ENCODE measurements at places on chromosomes 1 and 21. TPM values are rescaled to one million over a fixed set of nuclear protein-coding genes. Genes with fewer than 3 reads are reported as not detected.

GRCh38 chr1:97304366-97304765, 582.8 kb downstream of the PTBP2 start:
- no peak for DNase-seq

- DNase-seq = peak; percentile 89
Observed at GRCh38 chr1:231612393-231613089, 14.0 kb upstream of the DISC1 start.

DNA sequence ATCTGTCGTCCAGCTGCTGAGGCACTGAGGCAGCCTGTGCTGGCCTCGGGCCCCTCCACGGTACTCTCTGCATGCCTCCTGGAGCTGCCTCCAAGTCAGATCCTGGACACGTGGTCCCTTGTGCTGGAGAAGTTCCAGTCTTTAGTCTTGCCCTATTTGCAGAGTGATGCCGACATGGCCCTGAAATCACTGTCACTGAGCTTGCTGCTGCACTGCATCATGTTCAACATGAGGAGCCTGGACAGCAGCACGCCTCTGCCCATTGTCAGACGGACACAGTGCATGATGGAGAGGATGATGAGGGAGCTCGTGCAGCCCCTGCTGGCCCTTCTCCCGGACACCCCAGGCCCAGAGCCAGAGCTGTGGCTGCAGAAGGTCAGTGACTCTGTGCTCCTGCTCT, 10.0 kb downstream of the URB2 start:
- no peak for DNase-seq

DNA sequence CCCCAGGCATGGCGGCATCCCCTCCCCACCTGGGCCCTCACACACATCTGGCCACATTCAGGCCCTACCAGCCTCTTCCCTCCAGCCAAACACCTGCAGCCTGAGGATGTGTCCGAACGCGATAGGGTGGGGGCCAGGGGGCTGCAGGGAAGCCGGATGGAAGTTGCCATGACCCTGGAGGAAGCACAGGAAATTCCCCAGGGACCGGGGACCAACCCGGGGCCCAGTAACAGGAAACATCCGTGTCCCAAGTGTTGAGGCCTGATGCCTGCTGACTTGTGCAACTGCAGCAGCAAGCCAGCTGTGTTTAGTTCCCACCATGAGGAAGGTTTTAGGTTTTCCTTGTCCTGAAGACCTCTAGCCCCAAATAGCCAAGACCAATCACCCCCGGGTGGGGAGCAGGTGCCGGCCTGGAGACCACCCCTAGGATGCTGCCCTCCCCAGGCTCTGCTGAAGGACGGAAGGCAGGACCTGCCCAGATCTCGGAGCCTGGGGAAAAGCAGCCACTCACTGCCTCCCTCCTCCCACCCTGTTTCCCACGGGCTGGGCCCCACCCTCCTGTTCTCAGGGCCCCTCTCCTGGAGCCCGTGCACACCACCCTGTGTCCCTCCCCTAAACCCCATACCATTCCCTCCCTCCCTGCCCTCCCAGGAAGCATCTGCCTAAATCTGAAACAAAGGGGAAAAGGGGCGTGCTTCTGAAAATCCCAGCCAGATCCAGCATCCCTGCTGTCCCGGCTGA, 29.8 kb downstream of the MEGF6 start:
- DNase-seq = no peak

GRCh38 chr21:25872271-25872670, 137.5 kb downstream of the GABPA start:
- DNase-seq = no peak

- DNase-seq = no peak
Observed at GRCh38 chr1:62476525-62477219, 39.8 kb downstream of the USP1 start.

DNA sequence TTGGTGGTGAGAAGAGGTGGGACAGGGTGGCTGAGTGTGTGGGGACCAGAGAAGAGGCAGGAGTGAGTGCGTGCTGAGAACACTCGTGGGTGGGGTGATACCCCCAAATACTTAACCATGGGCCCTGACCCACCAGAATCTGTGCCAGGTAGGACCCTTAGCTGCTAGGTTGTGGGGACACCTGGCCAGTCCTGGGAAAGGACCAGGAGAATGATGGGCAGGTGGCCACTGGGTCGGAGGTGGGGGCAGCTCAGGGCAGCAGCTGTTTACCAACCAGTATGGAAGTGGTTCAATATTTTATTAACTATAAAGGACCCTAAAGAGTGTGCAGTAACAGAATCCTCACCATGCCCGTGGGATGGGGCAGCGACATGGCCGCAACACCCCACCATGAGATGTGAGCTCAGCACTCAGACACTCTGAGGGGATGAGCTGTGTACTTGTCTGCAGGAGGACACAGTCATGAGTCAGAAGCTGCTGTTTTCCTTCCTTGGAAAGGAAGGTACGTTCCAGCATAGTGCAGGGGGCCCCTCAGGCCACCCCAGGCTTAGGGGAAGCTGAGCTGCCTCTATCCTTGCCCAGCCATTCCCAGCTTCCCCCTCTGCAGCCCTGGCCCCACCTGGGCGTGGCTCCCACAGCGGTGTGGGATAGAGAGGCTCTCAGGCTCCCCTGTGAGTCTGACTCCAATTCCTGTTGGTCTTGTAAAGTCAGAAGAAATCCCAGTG, 25.4 kb downstream of the TEX35 start:
- DNase-seq = no peak

- no peak for DNase-seq
Observed at GRCh38 chr1:99748419-99748818, 18.0 kb downstream of the FRRS1 start.

- DNase-seq = no peak
Observed at GRCh38 chr1:109821221-109821669, 57.5 kb upstream of the EPS8L3 start.

GRCh38 chr1:248906753-248907661, 972 bp downstream of the PGBD2 start:
- no peak for DNase-seq

DNA sequence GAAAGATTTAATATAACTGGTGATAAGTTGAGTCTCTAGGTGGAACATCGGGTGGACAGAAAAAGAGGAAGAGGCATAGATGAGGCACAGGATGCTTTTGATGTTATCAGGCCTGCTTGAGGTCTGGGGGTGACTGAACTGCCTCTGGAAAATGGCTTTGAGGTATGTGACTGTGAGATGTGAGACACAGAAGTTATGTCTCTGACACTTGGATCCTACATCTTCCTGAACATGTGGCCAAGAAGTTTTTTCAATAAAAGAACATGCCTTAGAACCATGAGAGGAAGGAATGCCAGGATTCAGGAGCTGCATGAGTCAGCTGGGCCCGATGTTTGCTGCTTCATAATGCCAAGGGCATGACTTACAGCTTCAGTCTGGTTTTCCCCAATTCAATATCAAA, 11.5 kb upstream of the AIM2 start:
- no peak for DNase-seq

TLCD4 gene
- total RNA-seq = not detected

SLC6A17 gene
- not detected for total RNA-seq

Data from activated CD4-positive, alpha-beta T cell treated with anti-CD3 and anti-CD28 coated beads, Interleukin-2, amount 10 ng/mL, durations not matched to agents 24 days and 14 days (primary cell).